ENCODE measurements at places on chromosomes 5 and 9. TPM values are rescaled to one million over a fixed set of nuclear protein-coding genes. Genes with fewer than 3 reads are reported as not detected.

DNA sequence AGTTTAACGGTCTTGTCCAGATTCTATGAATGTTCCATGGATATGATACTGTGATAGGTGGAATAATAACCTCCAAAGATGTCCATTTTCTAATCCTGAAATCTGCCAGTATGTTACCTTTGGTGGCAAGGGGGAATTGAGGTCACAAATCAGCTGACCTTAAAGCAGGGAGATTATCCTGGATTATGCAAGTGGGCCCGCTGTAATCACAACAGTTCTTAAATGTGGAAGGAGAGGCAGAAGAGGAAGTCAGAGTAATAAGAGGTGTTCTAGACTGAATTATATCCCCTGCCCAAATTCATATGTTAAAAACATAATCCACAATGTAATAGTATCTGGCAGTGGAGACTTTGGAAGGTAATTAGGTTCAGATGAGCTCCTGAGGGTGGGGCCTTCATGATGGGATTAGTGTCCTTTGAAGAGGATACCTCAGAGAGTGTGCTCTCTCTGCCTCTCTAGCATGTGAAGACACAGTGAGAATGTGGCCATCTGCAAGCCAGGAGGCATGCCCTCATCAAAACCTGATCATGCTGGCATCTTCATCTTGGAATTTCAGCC lies 47.6 kb upstream of the ZFAND5 start:
- no peak for DNase-seq

Gene FSTL4
- total RNA-seq, result 0.67 TPM

DNA sequence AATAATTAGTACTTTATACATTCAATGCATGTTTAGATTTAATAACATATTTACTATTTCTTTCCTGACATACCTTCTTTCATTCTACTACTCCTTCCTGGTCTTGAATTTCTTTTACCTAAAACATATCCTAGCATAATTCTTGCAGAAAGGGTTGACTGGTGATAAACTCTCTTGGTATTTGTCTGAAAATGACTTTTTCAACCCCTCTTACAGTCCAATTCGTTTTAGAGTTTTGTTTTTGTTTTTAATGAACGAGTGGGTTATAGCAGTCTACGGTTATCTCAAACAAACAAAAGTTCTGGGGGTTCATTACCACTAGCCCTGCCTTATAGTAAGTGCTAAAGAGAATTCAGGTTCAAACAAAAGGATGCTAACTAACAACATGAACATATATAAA lies 69.6 kb upstream of the ALDH1B1 start:
- DNase-seq, result no peak

Gene PCDHA3
- 1.3 TPM for total RNA-seq

DNA sequence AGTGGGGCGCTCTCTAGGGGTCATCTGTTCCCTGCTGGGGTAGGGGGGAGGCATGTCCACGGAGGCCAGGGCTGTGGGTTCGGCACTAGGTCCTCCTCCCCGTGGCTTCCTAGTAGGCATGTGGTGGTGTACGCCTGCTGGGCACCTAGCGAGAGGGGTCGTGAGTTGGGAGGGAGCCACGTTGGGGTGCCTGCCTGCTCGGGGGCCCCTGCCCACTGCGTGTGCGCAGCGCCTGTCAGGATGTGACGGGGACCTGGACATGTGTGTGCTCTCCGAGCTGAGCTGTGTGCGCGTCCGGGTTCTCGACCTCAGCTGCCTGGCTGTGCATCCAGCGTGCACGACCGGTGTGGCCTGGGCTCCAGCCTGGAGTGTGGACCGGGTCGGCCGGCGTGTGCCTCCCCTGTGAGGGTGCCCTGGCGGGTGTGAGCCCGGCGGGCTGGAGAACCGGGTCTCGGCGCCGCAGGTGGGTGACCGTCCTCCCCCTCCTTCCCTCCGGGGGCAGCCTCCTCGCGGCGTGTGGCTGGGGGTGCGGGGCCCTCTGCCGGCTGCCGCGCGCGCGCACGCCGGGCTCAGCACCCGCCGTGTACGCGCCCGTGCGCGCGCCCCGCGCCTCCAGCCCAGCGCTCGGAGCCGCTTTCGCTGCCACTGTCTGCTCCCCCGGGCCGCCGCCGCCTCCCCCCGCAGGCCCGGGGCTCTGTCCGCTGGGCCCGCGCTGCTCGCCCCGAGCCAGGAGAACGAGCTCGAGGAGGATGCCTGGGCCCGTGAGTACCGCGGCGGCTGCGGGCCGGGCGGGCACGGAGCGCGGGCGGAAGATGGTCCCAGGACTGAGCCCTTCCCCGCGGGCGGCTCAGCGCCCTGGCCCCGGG lies at the start of gene PRR7:
Gene PRR7 (plus strand): TSS at position 615 of the 866 bp plus-strand sequence. CDS start 8,254 bp downstream, outside the sequence.
- DNase-seq, result peak; percentile 80

Gene PAEP
- total RNA-seq, result not detected

- DNase-seq, result no peak
Observed at GRCh38 chr9:82475584-82476301, 487.2 kb downstream of the SPATA31D1 start.
